Right ventricle myocardium superior (tissue), 1 donor: ENCODE measurements at places on chromosomes 7 and 10. TPM values are rescaled to one million over a fixed set of nuclear protein-coding genes. Genes with fewer than 3 reads are reported as not detected.

DNA sequence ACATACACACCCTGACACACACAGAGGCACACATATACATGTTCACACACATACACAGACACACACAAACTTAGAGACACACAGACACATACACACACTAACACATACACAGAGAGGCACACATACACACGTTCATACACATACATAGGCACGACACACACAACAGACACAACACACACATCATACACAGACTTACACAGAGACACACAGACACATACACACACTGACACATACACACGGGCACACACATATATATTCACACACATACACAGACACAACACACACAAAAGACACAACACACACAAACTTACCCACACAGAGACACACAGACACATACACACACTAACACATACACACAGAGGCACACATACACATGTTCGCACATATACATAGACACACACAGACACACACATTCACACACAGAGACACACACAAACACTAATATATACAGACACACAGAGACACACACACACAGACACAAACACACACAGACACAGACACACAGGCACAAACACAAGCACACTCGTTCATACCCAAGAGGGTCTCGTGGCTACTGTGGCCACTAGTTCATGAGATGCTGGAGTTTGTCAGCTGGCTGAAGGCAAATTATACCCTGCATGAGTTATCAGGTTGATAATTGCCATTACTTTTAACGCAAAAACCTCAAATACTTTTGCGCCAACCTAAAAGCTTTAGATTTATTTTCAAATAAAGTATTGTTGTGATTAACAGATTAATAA, 17.7 kb upstream of the KLF6 start:
- no peak for DNase-seq

DNA sequence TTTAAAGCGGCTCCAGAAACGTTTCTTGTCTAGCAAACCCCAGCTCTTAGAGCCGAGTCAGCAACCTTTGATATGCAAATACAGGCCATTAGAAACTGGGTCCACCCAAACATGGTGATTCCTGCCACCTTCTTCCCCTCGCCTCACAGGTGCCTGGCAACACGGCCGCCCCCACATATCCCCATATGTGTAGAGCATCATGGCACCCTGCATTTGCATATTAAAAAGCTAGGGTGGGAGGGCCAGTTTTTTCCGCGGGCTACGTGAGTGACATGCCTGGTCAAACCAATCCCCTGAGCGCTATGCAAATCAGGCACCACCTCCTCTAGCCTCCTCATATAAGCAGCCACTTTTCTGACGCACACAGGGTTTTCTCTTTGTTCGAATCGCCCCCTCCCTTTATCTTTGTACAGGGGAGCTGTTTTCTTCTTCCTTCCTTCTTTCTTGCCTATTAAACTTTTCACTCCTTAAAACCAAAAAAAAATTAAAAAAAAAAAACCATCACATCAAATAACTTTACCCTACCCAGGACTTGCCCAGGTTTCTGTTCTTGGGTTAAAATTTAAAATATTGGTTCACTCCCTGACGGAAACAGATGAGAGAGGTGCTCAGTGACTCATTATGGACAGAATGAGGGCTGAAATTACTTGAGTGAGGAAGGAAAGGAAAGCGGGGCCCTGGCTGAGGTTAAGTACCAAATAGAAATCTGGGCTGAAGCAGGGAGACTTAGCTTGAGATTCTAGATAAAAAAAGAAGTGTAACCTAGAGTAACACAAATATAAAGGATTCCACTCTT, 59.8 kb downstream of the COA1 start:
- DNase-seq: no peak

GSTO2 gene
- 1.0 TPM for total RNA-seq

DNA sequence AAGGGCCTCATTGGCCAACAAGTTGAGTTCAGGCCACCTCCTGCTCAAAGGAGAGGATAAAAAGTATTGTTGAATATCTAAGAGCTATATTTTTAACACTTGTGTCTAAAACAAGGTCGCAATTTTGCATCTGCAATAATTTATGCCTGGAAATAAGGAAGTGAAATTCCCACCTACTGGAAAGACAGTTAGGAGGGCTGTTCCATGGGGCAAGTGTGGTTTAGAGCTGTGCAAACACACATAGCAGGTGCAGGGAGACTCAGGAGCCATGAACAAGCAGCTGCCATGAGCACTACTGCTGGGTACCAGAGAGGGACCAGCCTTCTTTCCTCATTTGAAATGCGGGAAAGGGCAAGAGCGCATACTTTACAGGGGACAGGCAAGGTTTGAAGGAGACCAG, 35.5 kb upstream of the IKZF1 start:
- no peak for DNase-seq

DNA sequence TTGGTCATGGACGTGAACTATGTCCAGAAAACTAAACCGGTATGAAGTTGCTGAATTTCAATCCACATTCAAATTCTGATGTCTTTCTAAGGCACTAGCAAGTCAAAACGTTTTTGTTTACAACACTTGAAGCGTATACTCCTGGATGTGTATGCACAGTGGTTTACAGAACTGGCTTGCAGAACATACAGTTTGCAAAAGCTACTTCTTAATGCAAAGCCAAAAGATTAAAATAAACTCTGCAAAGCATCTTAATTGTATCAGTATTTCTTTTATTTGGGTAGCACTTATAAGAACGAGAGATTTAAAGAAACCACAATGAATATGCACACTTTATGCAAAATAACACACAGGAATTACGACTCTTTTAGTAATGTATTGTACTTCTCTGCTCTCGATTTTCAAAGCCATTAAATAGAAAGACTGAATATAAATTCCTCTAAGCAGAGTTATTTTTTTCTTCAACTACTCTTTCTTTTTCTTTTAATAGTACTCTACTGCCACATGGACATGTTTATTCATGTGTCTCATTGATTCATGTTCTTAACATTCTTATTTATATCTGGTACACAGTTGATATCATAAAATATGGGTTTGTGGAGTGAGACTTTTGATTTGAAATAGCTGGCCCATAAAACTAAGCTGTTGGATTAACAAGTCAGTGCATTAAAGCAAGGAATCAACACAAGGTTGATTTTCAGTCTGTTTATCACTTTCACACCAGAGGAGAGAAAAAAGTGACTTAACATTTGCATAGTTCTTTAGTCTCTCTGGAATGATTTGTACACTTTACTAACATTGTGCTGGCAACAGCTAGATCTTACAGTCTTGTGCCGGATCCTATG, 189.4 kb upstream of the STEAP4 start:
- no peak for DNase-seq

DNA sequence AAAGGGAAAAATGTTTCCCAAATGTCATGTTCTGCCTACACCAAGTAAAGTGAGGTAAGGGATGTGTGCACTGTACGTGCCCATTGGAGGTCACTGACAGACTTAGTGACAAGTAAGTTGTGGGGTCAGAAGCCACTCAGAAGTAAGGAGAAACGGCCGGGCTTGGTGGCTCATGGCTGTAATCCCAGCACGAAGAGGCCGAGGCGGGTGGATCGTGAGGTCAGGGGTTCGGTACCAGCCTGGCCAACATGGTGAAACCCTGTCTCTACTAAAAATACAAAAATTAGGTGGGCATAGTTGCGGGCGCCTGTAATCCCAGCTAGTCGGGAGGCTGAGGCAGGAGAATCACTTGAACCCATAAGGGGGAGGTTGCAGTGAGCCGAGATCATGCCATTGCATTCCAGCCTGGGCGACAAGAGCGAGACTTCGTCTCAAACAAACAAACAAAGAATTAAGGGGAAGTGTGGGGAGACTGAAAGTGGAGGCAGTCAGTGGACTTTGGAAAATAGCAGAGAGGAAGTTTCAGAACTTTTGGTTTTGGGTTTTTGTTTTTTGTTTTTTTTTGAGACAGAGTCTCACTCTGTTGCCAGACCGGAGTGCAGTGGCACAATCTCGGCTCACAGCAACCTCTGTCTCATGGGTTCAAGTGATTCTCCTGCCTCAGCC, 114.8 kb downstream of the WDFY4 start:
- no peak for DNase-seq
